ENCODE measurements at places on chromosomes 6 and 20. TPM values are rescaled to one million over a fixed set of nuclear protein-coding genes. Genes with fewer than 3 reads are reported as not detected.

The FAM50B gene
- 11.8 TPM for polyA plus RNA-seq

The C6orf132 gene
- not detected for polyA plus RNA-seq

The ULBP3 gene
- not detected for polyA plus RNA-seq

The TP53TG5 gene
- polyA plus RNA-seq: 3.8 TPM

The KCNK16 gene
- polyA plus RNA-seq: not detected

The KIF25 gene
- 13.7 TPM for polyA plus RNA-seq

The FBXO9 gene
- 41.4 TPM for polyA plus RNA-seq

The DACT2 gene
- not detected for polyA plus RNA-seq

The TENT5A gene
- polyA plus RNA-seq: 5.0 TPM

The ACOT8 gene
- 22.9 TPM for polyA plus RNA-seq

The C20orf144 gene
- polyA plus RNA-seq: not detected

All from Purkinje cell (primary cell).